IPS DF 19.7 (cell line): ENCODE measurements at places on chromosomes 5 and 9.

GRCh38 chr5:32172923-32173266, 1.2 kb downstream of the GOLPH3 start:
- DNase-seq = no peak

DNA sequence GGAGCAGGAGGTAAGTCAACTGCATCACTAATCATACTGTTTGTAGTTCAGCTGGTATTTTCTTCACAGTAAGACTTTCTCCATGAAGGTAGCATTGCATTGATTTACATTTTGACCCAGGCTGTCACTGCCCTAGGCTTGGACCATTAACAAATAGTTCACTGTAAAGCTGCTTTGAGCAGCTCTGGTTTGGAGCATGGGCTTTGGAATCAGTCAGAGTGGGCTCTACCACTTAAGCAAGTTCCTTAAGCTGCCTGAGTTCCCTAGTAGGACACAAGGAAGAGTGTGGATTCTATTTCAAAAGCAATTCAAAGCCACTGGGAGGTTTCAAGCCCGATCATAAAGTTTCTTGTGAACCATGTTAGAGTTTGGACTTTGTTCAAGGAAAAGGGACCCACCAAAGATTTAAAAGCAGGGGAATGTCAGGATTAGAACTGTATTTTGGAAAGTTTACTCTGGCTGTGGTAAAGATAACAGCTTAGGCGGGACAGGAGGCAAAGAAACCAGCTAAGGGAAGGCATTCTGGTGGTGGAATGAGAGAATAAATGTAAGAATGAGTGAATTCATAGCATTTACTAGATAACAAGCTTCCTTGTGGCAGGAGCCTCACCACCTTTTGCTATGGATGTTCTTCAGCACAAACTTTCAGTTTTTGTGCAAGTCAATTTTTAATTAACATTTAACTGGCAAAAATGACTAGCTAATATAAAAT, 12.3 kb upstream of the PANK3 start:
- no peak for DNase-seq

- no peak for DNase-seq
Measured at GRCh38 chr9:98516897-98517503, 191.7 kb downstream of the GABBR2 start.

DNA sequence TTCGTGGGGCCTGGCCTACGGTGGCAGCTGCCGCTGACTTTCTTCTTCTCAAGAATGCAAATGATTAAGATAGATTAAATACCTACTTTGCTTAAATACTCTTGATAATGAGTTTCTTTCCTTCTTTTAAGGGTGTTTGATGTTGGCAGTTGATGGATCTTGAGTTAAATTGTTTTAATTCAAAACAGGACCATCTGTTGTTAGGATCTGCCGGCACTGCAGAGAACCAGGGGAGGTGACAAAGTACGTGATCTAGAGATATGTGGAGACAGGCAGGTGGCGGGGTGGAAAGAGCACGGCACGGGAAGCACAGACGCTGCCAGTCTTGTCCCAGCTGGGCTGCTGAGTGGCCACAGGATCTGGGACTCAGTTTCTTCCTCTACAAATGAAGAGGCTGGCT, 37.9 kb downstream of the MED27 start:
- DNase-seq = no peak

DNA sequence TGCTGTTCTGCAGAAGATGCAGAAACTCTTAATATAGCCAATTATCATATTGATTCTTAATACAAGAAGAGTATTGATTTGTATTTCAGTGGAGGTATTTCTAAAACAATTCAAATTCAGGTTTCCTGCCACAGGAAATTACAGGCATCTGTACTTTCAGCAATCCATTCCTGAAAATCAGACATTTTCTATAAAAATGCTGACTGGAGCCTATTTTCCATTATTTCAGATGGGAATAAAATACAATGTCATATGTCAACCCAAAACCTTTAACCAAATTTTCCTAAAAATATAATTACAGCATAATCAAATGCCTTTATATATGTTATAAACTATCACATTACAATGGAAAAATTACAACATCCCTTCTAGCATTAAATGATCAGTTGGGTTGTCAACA, 131.5 kb downstream of the MELK start:
- no peak for DNase-seq

- DNase-seq = no peak
Measured at GRCh38 chr5:103785569-103785968, 223.0 kb upstream of the NUDT12 start.

DNA sequence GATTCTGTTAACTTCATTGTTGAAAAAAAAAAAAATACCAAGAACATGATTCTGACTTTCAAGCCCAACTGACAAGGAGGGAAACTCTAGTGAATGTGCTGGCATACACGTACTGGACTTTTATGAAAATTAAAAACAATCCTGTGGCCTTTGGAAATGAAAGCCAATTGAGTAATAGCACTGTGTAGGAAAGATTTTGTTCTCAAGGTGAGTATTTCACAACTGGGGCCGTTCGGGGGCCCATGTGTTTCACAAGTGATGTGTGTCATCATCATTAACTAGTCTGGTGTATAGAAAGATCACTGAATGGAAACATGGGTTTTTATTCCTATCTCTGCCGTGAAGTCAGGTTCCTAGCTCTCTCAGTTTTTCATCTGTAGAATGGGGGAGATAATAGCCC, 605.0 kb upstream of the CLINT1 start:
- DNase-seq = no peak

DNA sequence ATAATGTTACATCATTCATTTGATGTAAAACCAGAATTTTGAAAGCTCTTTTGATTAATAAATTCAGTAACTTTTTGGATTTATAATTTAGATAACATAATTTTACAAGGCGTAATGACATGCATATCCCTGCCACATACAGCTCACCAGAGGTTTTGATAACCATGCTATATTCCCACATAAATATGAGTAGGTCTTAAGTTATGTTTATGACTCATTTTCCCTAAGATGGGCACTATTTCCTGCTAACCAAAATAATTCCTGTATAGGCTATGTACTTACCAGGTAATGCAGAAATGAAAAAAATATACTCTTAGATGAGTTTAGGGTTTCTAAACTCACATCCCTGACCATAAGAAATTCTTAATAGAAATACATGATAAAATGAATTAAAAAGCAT, 93.9 kb upstream of the EDIL3 start:
- no peak for DNase-seq

DNA sequence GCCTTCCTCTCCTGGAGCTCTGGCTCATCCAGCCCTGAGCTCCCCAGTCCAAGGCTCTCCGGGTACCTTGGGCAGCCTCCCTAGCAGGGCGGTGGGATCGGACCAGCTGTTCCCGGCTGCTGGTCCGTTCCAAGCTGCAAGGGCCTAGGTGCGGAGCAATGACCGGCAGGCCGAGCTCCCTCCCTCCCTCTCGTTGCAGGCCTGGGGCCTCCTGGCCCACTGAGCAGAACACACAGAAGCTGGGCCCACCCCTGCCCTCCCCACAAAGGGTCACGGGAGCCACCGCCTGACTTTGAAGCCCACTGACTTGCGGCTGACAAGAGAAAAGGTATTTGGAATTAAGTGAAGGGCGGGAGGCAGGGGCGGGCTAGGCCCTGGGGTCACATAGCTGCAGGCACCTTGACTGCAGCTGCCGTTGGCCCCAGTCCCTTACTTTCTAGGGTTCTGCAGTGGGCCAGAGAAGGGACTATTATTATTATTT, 104.7 kb upstream of the IER5L start:
- DNase-seq = no peak

GRCh38 chr5:127006744-127007143, 23.6 kb downstream of the MARCHF3 start:
- no peak for DNase-seq

DNA sequence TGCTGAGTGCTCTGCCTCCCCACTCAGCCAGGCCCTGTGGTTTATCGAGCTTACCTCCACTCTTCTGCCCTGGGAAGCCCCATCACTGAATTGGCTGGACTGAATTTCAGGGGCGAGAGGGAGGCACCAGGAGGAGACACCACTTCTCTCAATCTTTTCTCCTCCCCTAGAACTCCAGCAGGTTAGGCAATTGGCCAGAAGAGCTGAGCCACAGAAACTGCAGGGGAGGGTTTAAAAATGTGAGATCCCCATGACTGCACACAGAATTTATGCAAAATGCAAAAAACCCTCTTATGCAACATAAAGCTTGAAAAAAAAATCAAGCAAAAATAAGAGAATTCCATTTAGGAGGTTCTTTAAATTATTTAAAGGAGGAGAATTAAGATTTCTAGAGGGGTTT, 29.9 kb downstream of the TUT7 start:
- DNase-seq = no peak

DNA sequence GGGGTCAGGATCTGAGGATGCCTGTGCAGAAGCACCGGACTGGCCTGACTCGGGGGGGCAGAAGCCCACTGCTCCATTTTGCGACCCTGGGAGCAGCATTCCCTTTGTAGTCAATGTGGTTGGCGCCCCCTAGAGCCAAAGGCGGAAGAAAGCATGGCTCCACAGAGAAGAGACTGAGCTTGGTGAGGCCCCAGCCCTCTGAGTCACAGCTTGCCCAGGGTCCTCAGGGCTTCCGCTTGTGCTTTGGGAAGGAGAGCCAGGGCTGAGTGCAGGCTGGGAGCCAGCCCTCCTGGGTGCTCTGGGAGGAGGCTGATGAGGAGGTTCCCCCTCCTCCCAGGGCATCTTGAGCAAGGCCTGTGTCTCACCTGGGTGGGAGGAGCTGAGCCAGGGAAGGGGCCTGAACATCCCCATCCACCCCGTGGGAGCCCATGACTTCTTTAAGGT, 5.5 kb upstream of the AQP3 start:
- DNase-seq = peak; percentile 59

- DNase-seq = no peak
Measured at GRCh38 chr9:16992138-16992537, 121.7 kb upstream of the BNC2 start.

DNA sequence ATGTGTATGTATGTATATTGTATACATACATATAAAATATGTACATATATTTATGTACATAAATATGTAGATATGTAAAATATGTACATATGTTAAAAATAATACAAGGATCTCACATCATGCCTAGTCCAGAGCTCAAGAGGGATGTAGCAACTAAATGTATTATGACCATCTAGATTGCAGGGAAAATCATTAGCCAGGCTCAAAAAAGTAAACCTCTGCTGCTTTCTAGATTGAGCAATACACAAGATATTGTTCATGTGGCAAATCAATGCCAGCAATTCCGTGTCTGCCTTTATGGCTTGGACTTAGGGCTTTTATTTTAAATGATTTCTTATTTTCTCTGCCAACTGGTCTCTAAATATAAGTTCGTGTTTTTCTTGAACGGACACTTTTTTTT, 65.2 kb downstream of the RAI14 start:
- DNase-seq = no peak

- DNase-seq = no peak
Measured at GRCh38 chr5:76174101-76174500, 90.9 kb downstream of the SV2C start.

- no peak for DNase-seq
Measured at GRCh38 chr9:37421914-37422288, 595 bp upstream of the GRHPR start.

DNA sequence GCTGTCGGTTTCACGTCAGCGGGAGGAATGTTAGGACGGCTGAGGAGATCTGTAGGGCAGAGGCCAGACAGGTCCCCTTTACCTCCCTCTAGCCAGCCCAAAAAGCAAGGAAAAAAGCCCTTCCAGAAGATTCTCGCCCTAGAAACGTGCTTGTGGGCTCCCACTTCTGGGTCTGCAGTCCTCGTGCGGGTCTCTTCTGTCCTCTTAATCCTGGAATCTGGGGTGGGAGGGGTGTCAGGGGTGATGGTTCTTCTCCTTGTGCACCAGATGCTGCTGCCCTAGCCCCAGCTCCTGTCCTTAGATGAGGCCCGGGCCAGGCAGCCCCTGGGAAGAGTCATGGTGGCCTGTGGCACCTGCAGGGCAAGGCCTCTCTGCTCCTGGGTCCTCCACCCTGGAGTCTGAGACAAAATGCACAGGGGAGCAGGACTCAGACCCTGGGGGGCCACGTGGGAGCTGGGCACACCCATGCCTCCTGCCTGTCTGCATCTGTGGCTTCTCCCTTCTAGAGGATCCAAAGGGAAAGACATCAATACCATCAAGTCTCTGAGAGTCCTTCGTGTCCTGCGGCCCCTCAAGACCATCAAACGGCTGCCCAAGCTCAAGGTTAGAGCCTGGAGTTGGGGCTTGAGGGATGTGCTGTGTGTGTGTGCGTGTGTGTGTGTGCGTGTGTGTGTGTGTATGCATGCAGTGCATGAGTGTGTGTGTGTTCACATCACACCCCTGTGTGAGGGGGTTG, 174.2 kb downstream of the CACNA1B start:
- no peak for DNase-seq

DNA sequence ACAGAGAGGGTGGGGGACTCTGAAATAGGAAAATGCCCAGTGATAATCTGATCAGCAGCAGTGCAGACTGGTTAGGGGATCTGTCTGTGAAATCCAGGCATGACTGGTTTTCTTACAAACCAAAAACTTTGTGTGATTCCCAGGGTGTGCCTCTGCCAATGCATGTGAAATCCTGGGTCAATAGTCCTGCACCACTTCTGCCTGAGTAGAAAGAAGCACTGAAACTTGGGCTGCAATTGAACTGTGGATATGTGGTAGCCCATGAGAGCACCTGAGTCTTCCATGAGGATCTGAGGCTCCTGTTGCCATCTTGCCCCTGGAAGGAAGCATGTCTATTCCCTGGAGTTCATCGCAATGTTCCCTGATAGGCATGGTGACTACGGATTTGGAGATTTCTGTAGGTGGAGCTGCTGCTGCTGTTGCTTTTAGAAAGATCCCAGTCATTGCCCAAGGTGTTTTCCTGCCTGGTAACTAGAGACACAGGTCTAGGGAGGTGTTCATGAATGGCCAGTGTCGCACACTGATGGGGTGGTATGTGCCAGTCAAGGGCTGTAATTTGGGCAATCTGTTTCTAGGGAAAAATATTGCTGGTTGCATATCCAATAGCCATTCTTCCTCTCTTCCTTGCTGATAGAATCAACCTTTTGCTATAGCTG, 146.7 kb downstream of the CARTPT start:
- no peak for DNase-seq

DNA sequence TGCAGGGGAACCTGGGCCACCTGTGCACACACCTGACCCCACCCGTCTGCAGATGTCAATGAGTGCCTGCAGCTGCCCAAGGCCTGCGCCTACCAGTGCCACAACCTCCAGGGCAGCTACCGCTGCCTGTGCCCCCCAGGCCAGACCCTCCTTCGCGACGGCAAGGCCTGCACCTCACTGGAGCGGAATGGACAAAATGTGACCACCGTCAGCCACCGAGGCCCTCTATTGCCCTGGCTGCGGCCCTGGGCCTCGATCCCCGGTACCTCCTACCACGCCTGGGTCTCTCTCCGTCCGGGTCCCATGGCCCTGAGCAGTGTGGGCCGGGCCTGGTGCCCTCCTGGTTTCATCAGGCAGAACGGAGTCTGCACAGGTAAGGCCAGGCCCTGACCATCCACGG, 14.5 kb upstream of the ASS1 start:
- DNase-seq = no peak
